ENCODE measurements at places on chromosomes 1 and 21.
A peak's percentile ranks its signal among the peaks of the same experiment; 100 is the strongest.

DNA sequence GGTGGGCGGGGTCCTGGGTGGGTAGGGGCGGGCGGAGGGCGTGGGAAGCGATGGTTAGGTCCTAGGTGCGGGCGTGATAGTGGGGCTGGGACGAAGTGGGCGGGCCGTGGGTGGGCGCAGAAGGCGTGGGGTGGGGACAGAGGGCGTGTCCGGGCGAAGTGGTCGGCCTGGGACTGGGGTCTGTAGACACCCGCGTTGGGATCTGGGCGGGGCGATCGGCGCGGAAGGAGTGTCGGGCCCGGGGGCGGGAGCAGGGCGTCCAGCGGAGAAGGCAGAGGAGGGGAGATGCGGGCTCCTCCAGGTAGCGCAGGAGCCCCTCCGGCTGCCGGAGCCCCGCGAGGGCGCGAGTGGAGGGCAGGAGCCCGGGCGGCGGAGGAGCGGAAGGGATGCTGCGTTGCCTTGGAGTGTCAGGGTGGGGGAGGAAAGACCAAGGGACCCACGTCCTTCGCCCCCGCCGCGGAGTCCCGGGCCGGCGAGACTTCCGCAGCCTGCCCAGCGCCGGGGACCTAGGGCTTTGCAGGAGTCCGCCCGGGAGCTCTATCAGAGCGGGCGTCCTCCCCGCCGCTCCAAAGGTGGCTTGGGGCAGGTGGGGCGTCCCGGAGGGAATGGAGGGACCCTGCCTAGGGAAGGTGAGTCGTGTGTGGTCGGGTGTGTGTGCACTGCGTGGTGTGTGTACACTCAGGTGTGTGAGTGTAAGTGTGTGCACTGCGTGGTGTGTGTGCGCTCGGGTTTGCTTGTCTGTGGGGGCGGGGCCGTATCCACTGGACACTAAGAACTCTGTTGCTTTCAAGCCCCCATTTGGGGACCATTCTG lies 27.0 kb upstream of the PRSS38 start:
- no peak for DNase-seq

- no peak for DNase-seq
These were observed 1.2 kb downstream of the RUNX3 start for GRCh38 chr1:24928689-24929397.

DNA sequence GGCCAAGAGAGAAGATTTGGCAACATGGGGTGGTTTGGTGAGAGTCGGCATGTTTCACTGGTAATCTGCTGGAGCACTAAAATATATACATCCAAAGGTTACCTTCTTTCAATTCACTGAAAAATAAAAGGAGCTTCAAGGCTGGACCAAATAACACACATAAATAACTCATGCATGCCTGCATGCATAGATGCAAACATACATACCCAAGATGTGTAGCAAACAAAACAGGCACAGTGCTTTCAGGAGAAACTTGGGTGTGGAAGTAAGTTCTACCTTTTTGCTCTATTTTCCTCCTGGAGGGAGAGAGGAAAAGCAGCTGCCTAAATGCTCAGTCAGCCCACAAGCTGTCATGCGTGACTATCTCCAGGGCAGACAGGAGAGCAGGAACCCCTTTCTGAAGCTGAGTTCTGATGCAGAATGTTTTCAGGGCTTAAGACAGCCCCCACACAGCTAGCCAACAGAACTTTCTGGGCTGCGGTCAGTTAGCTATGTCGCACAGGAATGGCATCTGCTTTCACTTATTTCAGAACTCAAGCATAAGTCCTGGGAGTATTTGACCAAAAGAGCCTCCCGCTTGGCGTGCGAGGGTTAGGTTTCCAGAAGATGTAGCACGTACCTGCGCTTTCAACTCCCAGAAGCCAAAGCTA lies 166.2 kb downstream of the TOMM20 start:
- DNase-seq, result no peak

- no peak for DNase-seq
These were observed 476.2 kb downstream of the CAMTA1 start for GRCh38 chr1:7261490-7261889.

GRCh38 chr1:150997949-150998348 lies 8.8 kb downstream of the MINDY1 start:
- no peak for DNase-seq

DNA sequence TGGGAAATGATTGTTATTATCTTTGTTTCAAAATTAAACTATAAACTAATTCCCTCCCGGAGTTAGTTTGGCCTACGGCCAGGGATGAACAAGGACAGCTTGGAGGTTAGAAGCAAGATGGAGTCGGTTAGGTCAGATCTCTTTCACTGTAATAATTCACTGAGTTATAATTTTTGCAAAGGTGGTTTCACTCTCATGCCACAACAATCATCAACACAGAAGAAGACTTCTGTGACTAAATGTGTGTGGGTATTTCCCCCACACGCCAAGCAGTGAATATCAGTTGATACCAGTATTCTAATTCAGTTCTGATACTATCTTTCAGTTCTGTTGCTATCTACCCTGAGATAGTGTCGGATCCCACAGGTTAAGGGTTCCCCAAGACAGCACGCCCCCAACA lies 215.1 kb downstream of the S1PR1 start:
- DNase-seq, result no peak

- DNase-seq, result no peak
These were observed 3.6 kb downstream of the CELF3 start for GRCh38 chr1:151713044-151713443.

DNA sequence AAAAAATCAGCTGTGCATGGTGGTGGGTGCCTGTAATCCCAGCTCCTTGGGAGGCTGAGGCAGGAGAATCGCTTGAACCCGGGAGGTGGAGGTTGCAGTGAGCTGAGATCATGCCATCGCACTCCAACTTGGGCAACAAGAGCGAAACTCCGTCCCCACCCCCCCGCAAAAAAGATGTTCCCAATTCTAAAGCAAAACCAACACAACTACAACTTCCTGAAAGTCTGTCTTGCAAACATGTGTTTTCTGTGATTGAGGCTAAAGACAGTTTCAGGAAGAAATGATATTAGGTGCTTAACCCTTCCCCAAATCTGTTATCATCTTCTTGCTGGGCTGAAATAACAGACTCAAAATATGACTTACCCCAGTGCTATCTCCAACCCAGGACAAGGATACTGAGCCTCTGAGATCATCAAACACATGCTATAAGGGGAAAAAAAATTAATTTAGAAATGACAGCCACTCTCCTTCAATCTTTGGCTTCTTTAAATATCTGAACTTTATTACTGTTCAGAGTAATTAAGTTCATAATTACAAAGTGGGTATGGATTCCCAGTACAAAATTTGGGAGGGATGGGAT lies 28.5 kb downstream of the SORT1 start:
- peak; percentile 16 for DNase-seq

GRCh38 chr1:170903961-170904360 lies 31.4 kb upstream of the MROH9 start:
- DNase-seq, result no peak

GRCh38 chr1:30196872-30197638 lies 526.3 kb downstream of the MATN1 start:
- DNase-seq, result no peak

DNA sequence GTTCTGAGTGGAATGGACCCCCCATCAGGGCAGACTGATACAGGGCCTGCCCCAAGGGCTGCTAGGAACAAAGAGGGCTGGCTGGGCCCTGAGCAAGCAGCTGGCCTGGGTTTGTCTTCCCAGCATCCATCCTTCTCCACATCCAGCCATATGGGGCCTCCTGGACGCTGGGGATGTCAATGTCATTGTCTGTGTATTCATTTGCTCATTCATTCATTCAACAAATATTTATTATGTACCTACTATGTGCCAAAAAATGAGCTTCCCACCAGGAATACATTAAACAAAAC lies 15.6 kb upstream of the ECE1 start:
- no peak for DNase-seq

DNA sequence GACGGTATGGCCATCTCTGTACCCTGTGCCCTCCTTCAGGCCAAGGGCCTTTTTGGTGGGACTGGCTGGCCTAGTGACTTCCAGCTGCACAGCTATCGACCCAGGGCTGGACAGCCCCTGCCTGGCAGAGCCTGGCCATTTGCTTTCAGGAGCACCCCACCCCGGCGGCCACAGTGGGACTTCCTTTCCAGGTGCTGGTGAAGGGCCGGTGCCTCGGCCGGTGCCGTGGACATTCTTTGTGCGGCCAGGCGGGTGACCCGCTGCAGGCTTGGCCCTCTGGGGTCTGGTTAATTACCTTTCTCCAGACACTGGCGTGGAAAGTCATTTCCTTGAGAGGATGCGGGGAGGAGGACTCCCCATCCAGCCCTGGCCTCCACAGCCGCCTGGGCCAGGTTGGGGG lies 50.1 kb downstream of the PRDM16 start:
- DNase-seq, result no peak

DNA sequence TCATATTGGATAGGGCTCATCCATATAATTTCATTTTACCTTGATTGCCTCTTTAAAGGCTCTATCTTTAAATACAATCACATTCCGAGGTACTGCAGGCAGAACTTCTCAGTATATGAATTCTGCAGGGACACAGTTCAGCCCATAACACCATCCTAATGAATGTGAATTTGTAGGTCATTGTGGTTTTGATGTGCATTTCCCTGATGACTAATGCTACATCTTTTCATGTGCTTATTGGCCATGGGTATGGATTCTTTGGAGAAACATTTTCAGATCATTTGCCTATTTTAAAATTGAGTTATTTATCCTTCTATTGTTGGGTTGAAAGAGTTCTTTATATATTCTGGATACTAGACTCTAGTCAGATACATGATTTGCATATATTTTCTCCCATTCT lies 9.6 kb upstream of the RPS6KC1 start:
- no peak for DNase-seq

- DNase-seq, result no peak
These were observed 74.2 kb downstream of the KIRREL1 start for GRCh38 chr1:158067662-158068061.

DNA sequence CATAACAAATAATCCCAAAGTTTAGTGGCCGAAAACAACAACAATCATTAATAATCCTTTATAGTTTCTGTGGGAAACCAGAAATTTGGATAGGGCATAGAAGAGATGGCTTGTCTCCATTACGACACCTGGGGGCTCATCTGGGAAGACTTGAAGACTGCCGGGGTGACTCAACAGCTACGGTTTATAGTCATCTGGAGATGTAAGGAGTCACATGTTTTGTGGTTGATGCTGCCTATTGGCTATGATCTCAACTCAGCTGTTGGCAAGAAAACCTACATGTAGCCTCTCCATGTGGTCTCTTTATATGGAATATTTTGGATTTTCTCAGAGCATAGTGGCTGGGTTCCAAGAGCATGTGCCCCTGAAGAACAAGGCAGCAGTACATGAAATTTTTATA lies 29.3 kb upstream of the TSPAN2 start:
- no peak for DNase-seq

DNA sequence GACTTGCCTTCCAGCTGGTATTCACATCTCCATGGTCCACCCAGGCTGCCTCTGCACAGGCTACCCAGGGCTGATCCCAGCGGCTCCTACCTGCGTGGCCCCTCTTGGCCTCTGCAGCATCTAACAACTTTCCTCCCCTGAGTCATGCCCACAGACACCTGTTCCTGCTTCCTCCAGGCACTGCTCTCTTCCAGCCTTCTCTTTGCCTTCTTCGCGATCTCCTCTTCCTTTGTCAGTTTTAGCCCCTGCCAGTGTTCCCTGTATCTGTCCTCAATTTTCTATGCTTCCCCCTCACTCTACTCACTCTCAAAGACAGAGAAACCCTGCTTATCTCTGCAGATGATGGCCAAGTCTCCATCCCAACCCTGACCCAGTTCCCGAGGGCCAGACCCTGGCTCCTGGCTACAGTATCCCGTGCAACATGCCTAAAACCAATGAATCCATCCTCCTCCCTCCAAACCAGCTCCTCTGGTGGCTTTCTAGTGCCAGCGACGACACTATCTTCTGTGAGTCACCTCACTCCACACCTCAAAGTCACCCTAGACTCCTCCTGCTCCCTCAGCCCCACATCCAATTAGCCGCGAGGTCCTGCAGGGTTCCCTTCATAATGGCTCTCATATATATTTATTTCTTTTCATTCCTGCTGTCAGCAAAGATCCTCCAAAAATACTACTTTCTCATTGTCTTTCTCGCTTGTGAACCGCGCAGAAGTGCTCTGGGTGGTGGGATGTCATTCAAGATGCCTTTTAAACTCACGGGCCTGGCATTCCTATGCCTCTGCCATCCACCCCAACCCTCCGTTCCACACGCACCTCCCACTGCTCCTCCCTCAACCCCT lies 259.2 kb downstream of the TOMM20 start:
- no peak for DNase-seq

DNA sequence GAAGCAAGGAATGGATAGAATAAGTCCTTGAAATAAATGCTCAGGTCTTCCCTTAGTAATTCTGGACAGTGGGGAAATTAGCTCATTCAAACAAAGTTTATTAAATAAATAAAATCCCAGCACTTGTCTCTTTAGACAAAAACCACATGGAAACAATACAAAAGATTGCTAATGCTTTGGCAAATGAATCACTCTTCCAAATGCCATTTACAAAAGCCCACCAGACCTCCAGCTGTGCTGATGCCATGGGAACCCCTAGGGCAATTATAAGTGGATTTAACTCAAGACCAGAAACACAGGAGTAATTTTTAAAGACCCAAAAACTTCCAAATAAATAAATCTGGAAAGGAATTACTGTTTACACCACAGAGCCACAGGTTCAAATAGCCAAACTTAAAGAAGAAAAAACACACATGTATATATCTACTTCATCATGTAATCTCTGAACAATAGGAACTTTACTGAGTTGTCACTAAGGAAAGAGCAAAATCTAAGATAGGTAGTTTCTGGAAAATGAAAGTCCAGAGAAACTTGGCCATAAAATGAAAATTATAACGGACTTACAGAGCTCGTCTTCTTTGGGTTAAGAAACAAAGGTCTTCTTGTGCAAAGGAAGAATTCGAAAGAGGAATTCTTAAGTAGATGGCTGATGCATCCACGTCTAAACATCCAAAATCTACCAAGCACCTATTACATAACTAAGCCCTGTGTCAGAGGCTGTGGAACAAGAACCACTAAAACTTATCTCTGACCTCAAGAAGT lies 399.4 kb downstream of the SMYD3 start:
- DNase-seq, result no peak

GRCh38 chr1:4108331-4108730 lies 208.3 kb upstream of the C1orf174 start:
- DNase-seq, result no peak

GRCh38 chr1:181659321-181659957 lies 176.1 kb downstream of the CACNA1E start:
- DNase-seq, result no peak

DNA sequence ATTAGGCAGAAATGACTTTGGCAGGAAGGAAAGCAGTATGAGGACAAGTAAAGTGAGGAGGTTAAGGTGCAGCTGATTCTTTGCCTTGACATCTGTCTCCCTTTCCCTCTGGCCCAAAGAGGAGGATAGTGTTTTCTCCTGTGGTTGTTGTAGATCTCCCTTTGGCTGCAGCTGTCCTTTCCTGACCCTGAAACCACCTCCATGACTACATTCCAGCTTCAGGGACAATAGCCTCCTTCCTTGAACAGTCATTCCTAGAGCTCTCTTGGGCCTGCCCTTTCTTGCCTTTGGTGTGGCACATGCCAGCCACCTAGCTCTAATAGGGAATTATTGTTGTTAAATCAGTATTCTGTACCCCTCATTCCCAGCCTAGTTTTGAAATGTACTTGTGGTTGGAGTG lies 6.2 kb downstream of the ZMYM1 start:
- DNase-seq, result no peak

GRCh38 chr1:92486251-92487077 lies at the start of gene GFI1:
GFI1 (minus strand) TSS chr1:92486925; CDS start chr1:92483487, 3,438 bp downstream.
- no peak for DNase-seq

Data from midbrain (tissue), 1 donor.